NCI-H526 treated with DMSO at 0.1 percent for 48 hours (cell line): ENCODE measurements at places on chromosomes 3 and 15.

- no peak for DNase-seq
These were observed 27.7 kb downstream of the MAGI1 start for GRCh38 chr3:66010739-66011655.

DNA sequence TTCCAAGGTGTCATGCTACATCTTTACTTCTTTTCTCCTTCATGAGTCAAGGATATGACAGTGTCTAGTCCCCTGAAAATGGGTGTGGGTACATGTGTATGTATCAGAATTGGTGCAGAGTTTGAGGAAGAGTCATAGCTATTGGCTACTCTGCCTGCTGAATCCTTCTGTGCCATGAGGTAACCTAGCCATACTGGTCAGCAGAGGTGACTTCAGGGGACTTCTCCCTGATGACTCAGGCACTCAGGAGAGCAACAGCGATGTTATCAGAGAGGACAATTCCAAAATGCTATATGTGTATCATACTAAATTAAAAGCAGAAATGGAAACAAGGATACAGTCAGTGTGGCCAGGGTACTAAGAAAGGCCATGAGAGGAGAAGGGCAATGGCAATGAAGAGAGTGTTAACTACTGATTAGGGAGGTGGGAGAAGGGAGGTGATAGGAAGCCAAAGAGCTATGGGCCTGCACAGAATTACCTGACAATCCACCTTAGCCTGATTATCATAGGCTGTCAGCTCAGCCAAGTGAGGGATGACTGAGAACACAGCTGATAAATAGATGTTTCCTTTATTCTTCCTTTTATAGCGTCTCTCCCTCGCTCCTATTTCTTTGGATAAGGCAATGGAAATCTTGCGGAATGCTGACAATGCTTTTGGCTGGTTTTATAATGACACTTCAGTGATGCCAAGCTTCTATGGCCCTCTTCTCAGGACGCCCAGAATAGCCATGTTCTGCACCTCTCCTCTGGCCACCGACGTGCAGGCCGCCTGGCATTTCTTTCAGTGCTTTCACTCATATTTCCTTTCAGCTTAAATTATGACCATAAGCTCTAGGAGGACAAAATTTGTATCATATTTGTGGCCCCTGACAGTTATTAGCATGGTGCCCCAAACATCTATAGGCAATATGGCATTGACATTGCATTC is 90.6 kb downstream of the FGF12 start:
- DNase-seq: no peak

DNA sequence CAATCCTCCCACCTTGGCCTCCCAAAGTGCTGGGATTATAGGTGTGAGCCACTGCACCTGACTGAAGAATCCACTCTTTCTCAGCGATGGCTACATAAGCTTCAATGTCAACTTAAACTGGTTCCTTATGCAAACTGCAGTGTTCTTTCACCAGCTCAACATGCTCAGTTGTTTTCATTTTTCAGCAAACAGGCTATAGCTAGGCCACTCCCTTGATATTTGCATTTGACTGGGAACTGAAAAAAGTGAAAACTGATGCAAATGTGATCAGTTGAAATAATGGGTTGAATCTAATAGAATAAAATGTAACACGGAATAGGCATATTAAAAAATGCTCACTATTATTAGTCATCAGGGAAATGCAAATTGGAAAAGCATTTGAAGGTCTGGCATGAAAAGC is 74.2 kb upstream of the GCNT3 start:
- peak; percentile 70 for DNase-seq

DNA sequence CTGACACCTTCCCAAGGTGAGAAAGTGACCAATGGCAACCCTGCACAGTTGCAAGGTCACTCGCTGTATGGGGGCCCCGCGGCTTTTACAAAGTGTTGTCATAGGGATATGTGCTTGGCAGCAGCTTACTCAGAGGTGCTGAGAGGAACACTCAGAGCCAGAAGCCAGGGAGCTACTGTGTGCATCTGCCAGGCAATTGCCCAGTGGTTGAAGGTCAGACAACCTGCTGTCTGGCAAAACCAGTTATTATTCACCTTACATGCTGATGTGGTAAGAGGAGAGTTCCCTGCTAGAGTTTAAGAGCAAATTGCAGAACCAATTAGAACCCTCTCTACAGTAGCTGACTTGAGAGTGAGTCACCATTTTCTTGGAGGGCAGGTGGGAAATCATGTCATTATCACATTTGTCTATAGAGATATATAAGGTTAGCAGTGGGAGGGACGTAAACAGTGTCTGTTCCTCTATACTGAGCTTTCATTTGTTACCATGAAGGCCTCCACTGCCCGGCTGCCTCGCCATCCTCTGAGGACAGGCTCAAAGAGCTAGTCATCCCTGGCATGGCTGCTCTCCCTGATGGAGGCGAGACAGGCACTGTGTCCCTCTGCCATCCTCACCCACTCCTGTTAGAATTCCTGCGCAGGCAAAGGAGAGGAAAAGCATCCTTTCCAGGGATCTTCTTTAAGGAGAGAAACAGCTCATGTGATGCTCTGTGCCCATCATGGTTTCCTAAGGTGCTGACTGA is 274.4 kb downstream of the PLCL2 start:
- no peak for DNase-seq

DNA sequence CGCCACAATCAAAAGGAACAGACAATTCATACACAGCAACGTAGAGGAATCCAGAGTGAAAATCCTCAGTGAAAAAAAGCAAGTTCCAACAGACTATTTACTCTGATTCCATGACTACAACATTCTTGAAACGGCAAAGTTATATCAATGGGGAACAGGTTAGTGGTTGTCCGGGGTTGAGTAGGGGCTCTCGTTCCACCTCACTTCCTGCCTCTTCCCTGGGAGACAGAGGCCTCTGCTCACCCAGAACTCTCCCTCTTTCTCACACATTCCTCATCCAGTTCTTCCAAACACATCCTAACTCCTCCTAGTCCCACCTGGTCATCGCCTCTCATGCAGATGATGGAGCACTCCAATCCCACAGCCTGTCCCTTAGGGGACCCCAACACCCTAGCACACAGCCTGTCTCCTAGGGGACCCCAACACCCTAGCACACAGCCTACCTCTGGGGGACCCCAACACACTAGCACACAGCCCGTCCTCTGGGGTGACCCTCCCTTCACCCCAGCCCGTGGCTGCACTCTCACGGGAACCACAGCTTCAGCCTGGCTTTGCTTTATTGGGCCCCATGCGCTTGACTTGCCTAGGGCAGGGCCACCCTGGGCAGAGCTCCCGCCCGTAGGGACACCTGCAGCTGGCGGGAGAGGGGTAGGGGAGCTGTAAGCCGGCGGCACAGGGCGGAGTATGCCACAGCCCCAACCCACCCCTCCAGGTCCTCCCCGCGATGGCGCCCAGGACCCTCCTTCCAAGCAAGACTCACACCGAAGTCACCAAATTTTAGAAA is 5.2 kb downstream of the OCA2 start:
- no peak for DNase-seq

DNA sequence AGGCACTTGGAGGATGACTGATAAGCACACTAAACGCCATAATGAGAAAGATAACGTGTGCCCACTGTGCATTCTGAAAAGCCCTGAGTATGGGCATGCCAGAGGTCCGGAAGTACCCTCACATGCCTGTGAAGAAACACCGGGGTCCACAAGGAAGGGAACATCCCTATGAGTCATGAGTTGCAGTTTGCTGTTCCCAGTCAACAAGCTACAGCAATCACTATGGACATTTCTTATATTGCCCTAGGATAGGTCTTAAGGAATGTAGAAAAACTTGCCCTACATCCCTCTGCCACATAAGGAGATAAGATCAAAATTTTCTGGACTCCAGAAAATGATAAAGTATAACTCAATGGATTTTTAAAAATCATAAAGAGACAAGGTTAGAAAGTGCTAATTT is 9.9 kb downstream of the MB21D2 start:
- DNase-seq: no peak

DNA sequence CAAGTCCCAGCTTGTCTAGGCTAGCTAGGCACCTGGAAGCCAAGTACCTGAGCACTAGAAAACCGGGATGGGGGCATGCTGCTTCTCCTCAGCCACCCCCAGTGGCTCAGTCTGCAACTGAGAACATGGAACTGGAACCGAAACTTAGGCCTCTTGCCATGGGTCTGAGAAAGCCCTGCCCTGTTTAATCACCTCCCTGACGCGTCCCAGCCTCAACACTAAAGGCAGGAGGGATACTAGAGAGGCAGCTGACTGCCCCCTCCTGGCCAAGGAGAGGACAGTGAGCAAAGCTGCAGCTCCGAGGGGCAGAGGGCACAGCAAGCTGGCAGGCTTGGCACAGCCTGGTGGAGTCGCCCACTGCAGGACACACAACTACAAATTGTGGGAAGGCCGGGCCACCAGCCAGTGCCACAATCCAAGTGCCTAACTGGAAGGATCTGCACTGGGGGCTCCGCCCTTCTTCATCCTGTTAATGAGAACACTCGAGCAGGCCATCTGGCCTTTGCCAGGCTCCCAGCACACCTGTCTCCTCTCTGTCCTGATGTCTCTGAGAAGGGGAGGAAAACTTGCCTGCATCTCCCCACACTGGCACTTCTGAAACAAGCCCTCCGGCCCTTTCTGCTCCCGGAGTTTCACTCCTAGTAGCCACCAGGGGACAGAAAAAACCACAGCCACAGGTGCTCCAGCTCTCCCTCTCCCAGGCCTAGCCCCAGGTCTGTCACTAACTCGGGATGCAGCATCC is 53.7 kb downstream of the BDH1 start:
- peak; percentile 44 for DNase-seq

DNA sequence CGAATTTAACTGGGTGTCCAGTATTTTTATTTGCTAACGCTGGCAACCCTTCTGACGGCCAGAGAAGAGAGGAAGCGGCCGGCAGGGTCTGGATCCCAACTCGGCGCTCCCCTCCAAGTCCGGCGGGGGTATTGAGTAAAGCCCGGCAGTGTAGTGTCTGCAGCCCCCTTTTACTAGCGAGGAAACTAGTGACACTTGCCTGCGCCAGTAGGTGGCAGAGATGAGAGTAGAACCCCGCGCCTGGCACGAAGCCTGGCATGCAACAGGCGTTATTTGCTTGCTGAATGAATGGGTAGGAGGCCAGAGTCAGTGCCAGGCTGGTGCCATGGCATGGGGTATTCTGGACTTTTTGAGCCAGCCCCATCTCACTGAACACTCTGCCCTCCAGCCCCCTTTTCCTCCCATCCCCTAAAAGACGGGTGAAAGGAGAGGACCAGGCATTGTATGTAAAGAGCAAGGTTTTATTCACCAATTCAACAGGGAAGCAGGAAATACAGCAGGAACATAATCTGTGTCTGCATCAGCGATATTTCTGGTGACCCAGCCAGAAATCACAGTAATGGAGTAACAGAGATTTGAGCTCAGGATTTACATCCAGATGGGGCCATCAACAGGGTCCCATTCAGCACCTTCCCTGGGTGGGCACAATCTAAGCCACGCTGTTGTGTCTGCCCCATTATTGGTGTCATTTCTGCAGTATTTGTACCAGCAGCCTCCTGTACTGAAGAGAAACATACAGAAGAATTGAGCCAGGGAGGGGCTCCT is 788 bp upstream of the WDR73 start:
- DNase-seq: peak; percentile 57

GRCh38 chr3:59936472-59936871 is 886.6 kb upstream of the CFAP20DC start:
- DNase-seq: no peak

DNA sequence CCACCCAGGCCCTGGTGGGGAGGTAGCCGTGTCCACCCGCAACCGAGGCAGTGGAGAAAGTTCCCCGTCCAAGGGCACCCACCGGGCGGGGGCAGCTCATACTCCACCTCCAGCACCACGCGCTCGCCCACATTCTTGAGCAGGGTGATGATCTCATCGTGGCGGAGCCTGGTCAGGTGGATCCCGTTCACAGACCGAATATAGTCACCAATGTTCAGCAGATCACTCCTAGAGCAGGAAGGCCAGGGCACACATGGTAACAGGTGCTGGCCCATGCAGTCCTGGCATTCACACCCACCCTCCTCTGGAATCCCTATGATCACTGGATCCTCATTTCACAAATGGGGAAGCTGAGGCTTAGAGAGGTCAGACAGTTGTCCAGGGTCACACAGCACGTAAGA is 15.8 kb downstream of the GRIP2 start:
- DNase-seq: no peak

DNA sequence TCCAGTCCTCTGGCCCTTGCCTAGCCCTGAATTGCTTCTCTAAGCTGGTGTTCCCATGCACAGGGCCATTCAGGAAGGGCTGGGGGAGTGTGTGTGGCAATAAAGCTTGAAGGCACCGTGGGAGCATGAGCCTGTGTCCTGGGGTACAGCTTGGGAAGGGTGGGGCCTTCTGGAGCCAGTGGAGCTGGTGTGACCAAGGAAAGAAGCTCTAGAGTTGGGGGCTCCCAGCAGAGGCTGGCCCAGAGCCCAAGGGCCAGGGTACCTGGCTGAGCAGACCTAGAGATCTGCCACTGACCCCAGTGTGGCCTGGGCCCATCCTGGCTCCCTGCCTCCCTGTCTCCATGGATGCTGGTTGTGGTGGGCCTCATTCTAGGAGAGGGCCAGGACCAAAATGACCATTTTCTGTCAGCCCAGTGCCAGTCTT is 8.1 kb downstream of the ABTB1 start:
- no peak for DNase-seq

DNA sequence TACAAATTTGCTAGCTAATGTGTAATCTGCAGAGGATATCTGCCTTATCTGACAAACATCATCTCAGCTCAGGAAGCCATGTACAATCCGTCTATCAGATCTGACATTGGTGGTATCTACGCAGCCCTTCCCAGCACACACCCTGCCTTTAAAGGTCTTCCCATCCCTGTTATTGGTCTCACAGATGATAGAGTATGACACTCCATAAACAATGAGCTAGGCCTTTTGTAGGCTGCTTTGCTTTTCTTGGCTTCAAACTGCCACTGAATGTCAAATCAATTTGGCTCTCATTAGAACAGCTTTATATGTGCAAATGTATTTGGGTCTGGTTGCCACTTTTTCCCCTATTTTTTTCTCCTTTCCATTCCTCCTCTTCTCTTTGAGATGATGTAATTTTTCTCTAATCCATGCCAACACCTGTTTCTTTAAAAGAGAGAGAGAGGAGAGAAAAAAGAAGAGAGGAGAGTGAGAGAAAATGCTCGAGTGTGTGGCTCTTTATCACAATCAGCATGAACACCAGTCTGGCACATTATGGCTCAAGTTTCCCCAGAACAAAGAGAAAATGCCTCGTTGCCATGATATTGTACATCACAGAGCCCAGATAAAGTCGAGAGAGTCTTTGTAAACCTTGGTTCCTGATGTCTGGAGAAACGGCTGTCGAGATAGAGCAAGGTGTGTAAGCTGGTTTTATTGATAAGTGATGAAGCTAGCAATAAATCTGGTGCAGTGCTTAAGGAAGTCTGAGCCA is 80.8 kb upstream of the DPH6 start:
- no peak for DNase-seq
